ENCODE measurements at places on chromosomes 6 and 20.
A peak's percentile ranks its signal among the peaks of the same experiment; 100 is the strongest.

- DNase-seq: no peak
These were observed 6.7 kb downstream of the DNPH1 start for GRCh38 chr6:43222418-43223059.

GRCh38 chr20:15938847-15939246, 634.4 kb downstream of the KIF16B start:
- DNase-seq: no peak

DNA sequence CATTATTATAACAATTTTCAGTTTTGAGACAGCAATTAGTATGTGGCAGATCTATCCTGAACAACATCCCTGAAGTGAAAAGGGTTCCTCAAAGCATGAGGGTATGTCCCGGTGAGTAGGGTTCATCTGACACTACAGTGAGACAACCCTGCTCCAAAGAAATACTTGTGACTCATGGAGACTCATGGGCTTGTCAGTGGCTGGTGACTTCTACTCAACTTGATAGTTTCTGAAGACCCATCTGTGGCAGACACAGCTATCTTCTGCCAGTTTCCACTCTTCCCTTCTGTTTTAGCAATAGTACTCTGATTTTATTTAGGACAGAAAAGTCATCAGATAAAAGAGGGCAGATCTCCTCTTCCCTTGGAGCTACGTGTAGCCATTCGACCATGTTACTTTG, 41.4 kb downstream of the MAP3K7 start:
- no peak for DNase-seq

- DNase-seq: no peak
These were observed 11.3 kb downstream of the PTPN1 start for GRCh38 chr20:50521221-50522052.

DNA sequence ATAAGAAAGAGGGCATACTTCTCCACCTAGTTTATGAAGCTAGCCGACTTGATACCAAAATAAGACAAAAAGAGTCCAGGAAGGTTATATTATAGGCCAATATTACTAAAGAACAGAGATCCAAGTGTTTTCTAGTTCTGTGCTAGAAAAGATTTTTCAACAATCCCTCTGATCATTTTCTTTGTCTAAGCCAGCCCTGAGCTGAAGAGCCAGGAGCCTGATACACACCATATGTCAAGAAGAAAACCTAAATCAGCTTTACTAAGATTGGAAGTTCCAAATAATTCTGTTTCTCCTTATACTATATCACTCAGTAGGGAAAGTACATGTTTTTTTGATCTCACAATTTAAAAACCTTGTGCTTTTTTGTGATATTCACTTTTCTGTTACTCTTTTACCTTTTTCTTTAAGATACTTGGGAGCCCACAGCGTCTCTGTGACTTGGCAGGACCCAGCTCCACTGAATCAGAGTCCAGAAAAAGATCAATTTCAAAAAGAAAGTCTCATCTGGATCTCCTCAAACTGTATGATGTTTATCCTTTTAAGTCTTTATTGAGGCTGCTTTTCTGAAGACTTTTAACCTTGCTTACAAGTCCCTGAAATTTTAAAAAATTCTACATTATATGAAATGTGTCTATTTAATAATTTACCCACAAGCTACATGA, 43.0 kb upstream of the PBOV1 start:
- DNase-seq: no peak

DNA sequence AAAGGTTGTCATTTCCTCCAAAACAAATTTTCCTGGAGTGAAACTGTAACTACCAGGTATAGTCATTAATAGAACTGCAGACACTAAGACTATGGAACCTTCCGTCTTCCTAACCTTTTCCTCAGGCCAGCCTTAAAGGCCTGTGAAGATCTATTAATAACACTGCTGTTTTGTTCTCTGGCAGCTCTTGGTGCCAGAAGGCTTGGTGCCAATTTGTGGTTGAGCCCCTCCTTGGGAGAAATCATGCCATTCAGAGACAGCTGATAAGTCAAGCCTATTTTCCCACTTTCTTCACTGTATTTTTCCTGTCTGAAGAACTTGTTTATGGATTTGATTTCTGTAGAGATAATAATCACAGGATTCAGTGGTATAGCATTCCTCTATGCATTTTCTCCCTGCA, 64.8 kb downstream of the HCRTR2 start:
- no peak for DNase-seq

GRCh38 chr6:113664909-113665308, 192.2 kb upstream of the MARCKS start:
- no peak for DNase-seq

DNA sequence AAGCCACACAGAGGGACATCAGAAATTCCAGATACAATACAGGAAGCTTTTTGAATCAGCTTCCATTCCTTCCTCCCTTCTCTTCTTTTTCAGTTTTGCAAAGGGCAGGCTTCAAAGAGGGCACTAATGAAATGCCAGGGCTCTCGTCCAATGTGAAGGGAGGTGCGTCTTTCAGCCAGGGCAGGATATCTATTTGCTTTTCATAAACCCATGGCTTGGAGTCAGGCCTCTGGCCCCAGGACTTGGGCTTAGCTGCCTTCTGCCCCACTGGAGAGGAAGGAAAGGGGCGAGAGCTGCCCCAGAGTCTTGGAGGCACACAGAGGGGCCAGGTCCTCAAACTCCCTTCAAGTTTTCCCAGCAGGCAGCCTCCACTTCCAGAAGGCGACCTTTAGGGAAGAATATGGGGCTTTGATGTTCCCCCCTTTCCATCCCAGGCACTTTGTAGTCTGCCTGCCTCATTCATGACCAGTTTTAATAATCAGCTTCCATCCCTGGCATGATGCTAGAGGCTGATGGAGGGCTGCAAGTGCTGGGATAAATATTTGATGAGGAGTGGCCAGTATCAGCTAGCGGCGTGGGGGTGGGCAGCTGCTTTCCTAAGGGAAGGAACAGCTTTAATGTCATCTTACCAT, 234.8 kb downstream of the NRN1 start:
- DNase-seq: no peak

GRCh38 chr6:129186988-129187387, 304.1 kb downstream of the LAMA2 start:
- DNase-seq: no peak

- DNase-seq: no peak
These were observed 183.8 kb downstream of the PTPRK start for GRCh38 chr6:128336436-128337095.

- DNase-seq: no peak
These were observed 282.7 kb downstream of the TBC1D7 start for GRCh38 chr6:13045676-13046075.

DNA sequence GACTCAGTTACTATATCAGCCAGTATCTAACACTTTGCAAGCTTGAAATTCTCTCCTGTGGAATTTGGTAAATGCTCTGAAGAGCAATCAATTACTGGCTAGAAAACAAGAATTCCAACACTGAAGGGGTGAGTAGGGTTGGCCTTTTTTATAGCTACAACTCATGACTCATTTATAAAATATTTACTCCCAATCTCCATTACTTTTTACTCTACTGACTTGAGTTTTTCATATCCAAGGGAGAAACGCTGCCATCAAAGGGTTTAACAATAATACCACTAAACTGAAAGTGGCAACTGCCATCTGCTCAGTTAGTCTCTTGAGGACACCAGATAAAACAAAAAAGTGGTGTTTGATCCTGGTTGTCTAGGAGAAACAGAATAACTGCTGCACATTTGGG, 203.1 kb downstream of the UBE3D start:
- DNase-seq: no peak

DNA sequence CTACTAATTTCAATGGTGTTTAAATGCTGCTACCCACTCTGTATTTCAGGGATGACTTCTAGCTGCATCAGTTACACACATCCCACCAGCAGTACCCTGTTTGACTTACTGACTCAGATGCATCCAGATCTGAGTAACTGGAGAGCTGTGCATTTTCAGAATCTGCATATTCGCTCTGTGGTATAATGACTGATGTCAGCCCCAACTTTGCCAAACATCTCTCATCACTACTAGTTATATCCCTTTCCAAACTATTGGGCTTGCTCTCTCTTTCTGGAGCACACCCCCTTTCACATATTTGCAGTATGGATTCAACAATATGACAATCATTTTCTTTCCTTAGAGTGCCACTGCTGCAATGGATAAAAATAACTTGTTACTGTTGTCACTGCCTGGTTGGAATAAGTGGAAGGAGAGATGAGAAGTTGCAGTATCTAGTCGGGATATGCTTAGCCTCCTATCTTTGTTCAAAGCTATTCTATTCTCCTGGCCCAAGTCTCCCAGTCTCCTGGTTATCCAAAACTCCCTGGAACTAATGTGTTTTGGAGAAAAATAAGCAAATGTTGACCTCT, 3.3 kb upstream of the RSPO3 start:
- no peak for DNase-seq

GRCh38 chr6:36362551-36363370, 24.7 kb downstream of the ETV7 start:
- no peak for DNase-seq

DNA sequence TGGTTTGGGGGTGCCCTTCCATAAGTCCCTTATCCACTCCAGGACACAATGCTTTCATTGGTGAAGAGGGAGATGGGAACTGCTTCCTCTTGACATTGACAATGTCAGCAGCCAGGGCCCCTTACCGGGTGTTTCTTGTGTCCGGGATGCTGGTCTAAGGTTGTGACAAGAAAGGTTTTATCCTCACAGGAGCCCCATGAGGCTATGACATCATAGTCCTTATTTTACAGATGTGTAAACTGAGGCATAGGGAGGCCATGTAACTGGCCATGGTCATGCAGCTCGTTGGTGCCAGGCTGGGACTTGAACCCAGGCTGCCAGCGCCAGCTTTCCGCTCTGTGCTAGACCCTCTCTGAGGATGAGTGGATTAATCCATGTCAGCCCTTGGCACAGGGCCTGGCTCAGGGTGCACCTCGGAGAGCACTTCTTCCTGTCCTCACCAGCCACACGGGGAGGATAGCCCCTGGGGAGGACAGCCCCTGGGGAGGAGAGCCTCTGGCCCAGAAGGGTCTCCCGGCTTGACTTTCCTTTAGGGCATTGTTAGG, 157.3 kb downstream of the SYCP2 start:
- DNase-seq: no peak

DNA sequence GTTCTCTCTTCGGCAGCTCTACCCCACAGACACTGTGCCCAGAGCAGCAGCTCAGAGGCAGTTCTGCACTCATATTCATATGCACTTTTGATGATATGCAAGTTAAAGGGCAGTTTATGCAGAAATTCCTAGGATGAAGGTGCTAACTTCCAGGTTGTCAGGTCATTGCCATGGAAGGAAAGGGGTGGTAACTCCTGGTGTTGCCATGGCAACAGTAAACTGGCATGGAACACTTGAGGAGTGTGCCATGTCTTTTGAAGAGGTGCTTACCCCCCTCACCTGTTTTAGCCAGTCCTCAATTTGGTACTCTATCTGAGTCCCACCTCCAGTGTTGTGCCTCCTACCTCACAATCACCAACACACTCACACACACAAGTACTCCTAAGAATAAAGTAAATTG, 539.4 kb upstream of the BTBD3 start:
- no peak for DNase-seq

DNA sequence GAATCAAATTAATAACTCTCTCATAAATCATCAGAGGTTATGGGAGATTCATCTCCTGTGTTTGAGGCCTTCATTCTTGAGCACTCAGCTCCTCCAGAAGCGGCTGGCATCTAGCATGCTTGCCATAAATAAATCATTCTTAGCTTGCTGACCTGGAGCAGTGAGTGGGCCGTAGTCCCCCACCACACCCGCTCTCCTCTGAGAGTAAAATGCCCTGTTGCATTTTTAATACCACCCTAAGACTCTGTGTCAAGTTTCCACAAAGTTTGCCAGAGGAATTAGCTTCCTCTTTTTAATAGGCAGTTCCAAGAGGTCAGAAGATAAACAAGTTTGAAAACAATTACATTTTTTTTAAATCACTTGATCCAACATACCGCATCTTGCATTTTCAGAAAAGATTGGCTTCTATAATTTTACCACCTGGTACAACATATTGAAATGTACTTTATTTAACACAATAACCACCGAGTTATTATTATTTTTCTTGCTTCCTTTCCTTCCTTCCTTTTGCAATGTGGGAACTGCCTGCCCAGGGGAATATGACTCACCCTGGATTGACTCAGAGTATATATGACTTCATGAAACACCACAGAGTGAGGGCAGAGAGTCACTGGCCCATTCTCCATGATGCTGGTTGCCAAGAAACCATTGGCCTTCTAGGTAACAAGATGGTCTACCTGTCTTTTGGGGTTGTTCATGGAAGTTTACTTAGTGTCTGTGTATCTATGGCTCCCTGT, 29.4 kb upstream of the CLIC5 start:
- no peak for DNase-seq

- DNase-seq: peak; percentile 85
These were observed 63.7 kb downstream of the GPX5 start for GRCh38 chr6:28589234-28589956.

- no peak for DNase-seq
These were observed 2.2 kb downstream of the APCDD1L start for GRCh38 chr20:58512808-58513552.

DNA sequence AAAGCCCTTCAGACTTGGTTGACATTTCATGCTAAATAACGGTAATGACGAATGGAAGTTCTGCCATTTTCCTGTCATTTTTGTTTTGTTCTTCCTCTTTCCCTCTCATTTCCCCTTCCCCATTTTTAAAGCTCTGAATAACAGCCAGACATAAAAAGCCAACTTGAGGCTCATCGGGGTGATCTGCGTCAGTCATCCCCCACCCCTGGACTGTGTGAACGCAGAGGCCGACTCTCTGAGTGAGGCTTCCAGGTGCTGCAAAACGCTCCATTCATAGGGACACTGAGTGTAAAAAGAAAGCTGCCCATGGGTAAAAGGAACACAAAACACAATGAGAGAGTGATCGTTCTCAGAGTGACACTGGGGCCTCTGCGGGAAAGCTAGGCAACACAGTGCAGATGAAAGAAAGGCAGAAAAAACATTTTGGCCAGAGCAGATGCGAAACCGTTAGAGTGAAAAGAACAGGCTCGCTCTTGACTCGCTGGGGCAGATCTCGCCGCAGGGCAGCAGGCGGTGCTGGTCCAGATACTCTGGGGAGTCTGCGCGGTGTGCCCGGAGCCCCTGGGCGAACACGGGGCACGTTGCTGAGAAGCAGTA, 684.8 kb downstream of the QKI start:
- DNase-seq: no peak

GRCh38 chr6:139846538-139847456, 472.3 kb upstream of the CITED2 start:
- no peak for DNase-seq

DNA sequence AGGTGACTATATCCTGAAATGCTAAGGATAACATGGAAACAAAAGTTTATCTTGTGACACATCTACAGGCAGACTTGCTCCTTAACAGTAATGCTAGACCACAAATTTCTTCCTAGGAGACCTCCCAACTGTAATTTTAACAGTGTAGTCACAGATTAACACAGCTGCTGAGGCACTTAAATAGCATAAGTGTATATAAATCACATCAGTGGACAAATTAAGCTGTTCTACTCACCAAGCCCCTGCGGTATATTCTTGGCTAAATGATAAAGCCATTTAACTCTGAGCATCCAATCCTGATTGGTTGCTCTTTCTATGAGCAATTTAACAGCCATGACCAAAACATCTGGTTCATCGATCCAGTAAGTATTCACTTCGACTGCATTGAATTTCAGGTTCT, 73.3 kb upstream of the LYRM2 start:
- DNase-seq: no peak

GRCh38 chr20:37479925-37480691, 40.9 kb upstream of the NNAT start:
- no peak for DNase-seq

Measured in MM.1S (cell line).